ENCODE measurements at places on chromosomes 11 and 22. TPM values are rescaled to one million over a fixed set of nuclear protein-coding genes. Genes with fewer than 3 reads are reported as not detected.

DNA sequence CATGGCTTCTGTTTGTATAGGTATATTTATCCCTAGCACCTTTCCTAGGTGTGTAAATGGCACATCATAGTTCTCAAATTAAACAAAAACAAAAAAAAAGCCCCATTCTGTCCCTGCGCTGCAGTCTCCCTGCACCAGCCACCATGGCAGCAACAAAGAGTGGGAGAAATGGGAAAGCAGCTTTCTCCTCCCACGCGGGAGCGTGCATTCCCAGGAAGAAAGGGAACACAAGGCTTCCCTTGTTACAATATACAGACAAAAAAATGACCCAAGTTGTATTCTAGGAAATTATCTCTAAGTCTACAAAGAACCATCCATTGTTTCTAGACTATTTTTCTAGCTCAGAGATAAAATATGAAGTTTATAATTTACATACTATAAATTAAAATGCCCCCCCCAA lies 16.1 kb upstream of the TMPRSS5 start:
- no peak for DNase-seq

GRCh38 chr11:131378931-131379330 lies 8.5 kb downstream of the NTM start:
- no peak for DNase-seq

- DNase-seq, result no peak
Measured at GRCh38 chr11:111476366-111476765, 35.8 kb downstream of the BTG4 start.

DNA sequence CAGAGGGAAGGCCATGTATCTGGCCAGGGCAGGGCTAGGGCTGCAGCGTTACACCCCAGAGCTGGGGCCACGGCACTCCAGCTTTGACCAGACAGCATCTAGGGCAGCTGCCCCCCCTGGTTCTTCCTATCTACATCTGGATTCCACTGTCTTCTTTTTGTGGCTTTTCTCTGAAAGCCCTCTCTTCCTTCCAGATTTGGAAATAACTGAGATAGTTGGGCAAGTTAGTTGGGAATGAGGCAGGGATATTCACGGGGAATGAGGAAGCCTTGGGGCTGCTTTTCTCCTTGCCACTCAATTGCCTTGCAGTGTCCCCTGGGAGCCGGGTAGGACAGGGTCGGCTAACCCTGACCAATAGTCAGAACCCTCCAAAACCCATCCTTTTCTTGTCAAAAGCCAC lies 26.8 kb downstream of the CLMP start:
- DNase-seq, result no peak

Gene UCP2
- total RNA-seq, result 2.7 TPM

- DNase-seq, result no peak
Measured at GRCh38 chr11:92810423-92811064, 158.9 kb upstream of the MTNR1B start.

Gene C11orf52
- not detected for total RNA-seq

DNA sequence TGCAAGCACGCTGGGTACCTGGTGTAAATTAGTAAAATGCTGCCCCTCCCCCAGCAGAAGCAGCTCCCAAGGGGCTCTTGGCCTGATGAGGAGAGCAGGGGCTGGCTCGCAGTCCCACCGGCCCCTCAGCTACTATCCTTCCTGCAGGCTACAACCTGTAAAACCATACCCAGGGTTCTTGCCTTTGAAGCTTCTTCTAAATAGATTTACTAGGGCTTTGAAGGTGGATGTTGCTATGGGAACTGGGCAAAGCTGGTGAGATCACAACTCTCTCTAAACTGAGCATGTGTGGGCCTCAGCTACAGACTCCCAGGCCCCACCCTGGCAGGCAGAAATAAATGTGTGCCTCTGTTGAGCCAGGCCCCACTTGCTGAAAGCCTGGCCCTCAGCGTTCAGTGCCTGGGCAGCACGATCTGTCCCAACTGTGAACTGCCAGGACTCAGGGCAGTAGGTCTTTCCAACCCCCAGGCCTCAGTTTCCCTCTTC lies 18.5 kb downstream of the CD5 start:
- no peak for DNase-seq

- no peak for DNase-seq
Measured at GRCh38 chr22:30253205-30253852, 6.8 kb upstream of the LIF start.

GRCh38 chr11:61861634-61862033 lies 29.7 kb downstream of the FADS3 start:
- DNase-seq, result no peak

Gene MFNG
- 101 TPM for total RNA-seq

DNA sequence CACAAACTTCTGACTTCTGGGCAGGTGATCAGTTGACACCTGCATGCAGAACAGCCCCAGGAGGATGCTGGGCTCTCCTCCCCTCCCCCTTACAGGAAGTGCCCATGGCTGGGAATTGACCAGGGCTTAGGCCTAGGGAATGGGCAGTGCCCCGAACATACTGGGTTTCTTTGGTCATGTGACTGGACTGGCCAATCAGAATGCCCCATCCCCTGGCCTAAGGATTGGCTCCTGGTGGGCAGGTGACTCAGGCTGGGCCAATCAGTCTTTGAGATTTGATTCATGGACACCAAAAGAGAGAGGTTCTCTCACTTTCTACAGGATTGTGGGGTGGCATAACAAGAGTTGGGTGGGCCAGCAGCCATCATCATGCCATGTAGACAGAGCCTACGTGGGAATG lies 37.1 kb downstream of the MCM5 start:
- DNase-seq, result no peak

DNA sequence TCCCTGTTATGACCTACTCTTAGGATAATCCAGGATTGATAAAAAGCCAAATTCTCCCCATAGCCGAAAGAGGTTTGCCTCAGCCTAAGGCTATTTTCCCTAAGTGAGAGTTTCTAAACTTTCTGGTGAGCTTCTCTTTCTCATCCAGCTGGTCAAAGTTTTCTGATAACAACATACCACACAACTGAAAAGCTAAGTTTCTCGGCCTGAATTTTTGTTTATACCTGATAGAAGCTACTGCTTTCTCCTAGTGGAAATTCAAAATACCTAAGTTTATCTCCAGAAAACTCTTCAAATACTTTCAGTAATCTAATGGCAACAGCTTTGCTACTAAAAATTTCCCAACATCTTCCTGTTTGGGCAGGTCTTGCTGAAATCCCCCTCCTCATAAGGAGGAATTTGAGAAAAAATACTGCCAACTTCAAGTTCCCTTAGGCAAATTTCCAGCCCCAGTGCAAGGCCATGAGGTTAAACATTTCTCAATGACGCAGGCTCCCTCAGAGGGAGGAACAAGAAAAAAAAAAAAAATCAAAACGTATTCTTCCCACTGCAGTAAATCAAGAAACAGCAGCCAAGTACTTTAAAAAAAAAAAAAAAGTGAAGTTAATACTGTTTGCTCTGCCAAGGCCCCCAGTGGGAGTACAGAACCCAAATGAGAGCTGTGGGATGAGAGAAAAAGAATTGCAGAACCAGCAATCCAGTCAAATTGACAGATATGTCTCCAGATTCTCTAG lies 127.0 kb downstream of the MRTFA start:
- peak; percentile 75 for DNase-seq

- DNase-seq, result no peak
Measured at GRCh38 chr11:73866095-73866579, 10.5 kb downstream of the COA4 start.

DNA sequence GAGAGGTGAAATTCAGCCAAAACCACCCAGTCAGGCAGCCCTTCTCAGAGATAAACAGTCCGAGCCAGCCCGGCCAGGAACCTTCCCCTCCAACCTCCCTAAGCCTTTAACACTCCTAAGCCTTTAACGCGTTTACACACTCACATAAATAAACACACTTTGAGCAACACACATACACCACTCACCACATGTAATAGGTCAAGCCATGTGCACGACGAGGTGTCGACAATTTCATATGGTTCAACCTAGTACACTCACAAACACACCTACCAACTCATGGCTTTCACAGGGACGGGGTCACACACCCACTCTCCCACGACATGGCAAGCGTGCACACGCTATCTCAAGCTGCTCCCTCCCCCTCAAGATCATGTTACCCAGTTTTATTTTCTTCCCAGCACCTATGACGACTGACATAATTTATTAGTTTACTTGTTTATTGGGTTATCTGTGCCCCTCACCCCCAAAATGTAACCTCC lies 15.5 kb downstream of the SLC43A1 start:
- DNase-seq, result no peak

GRCh38 chr11:35404388-35404775 lies 15.0 kb downstream of the SLC1A2 start:
- DNase-seq, result no peak

- no peak for DNase-seq
Measured at GRCh38 chr22:20390394-20390907, 3.5 kb upstream of the ZNF74 start.

Gene TRIM34
- total RNA-seq, result not detected

Gene FIBIN
- total RNA-seq, result 59.1 TPM

GRCh38 chr11:102184269-102184987 lies 74.2 kb downstream of the YAP1 start:
- DNase-seq, result no peak

DNA sequence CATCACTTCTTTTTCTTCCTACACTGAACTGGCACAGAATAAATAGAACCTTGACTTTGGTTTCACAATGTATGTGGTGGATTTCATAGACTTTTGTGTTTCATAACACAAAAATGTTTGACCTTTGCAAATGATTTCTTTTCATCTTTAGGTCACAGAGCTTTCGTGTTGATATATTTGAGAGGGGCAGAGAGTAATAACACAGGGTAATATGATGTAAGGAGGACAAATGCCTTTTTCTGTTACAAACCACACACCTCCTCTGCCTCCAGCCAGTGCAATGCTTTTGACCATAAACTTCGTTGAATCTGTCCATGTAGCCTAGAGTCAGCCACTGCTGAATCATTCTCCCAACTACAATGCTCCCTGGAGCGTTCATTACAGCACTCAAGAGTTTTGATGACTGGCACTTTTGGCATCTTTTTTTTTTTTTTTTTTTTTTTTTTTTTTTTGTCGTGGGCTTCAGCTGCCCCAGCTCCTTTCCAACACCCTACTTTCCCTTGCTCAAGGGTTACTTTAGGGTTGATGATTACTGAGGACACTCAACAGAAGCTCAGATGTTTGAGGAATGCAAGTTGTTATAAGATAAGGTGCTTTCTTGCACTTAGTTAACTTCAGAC lies 11.4 kb upstream of the CAT start:
- no peak for DNase-seq

- no peak for DNase-seq
Measured at GRCh38 chr11:113647108-113647507, 59.0 kb downstream of the TMPRSS5 start.

All from ascending aorta (tissue), 2 donors.